NCI-H446 (cell line): ENCODE measurements at places on chromosomes 6 and 20.

DNA sequence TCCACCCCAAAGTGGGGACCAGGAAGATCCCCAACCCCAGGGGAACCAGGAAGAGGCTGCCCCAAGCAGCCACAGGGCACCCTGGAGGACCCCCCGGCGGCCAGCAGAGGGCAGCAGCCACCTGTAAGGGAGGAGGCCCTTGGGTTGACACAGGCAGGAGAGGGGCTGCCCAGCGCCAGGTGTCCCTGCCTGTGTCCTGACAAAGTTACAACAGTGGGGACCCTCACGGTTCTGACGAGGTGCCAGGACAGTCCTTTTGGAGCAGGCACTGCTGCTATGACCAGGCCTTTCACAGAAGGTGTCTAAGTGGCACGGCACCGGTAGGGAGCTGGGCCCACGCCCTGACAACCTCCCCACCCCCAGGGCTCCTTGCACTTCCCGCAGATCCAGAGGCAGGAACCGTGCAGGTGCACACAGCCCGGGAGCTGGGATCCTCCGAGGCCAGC, 176.7 kb downstream of the BMP7 start:
- no peak for DNase-seq

DNA sequence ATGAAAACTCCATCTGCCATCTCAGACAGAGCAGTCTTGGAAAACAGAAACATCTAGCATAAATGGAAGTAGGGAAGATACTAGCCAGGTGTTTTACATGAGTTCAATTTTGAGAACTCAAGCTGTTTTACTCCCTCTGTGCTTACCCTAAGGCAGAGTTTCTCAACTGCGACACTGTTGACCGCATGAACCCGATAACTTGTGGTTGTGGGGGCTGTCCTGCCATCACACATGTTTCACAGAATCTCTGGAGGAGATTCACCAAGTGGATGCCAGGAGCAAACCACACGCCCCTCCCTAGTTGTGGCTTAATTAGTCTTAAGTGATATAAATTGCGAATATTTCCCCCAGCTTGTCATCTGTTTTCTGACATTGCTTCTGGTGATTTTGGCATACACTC, 2.3 kb upstream of the SERPINB6 start:
- DNase-seq = no peak

DNA sequence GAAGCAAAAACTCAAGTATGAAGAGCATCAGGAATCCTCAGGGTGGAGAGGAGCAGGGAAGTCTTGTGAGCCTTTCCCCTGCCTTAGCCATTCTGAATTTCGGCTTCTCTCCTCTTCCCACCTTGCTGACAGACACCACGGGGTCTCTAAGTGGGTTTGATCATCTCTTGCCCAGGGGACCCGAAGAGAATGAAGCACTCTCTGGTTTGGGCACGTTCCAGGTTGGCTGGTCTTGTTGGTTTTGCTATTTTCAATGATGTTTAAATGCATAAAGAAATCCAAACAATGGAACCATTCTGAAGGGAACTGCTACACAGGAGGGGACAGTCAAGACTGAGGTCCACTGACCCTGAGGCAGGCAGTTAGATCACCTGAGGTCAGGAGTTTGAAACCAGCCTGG, 131.7 kb downstream of the PXDC1 start:
- DNase-seq = no peak

DNA sequence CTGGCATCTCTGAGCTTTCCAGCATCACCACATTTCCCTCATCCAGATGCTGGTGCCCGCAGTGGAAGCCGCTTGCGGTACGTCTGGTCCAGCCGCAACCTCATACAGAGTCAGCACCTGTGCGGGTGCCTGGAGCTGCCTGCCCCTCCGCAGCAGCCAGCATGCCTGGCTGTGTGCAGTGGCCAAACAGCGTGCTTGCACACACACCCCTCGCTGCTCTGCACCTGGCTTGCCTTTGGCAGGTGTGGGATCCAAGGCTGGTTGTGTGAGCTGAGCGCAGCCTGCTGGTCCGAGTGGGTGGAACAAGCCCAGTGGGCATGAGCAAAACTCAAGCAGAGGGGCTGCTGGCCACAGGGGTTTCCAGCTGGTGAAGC, 3.1 kb upstream of the HINT3 start:
- no peak for DNase-seq

DNA sequence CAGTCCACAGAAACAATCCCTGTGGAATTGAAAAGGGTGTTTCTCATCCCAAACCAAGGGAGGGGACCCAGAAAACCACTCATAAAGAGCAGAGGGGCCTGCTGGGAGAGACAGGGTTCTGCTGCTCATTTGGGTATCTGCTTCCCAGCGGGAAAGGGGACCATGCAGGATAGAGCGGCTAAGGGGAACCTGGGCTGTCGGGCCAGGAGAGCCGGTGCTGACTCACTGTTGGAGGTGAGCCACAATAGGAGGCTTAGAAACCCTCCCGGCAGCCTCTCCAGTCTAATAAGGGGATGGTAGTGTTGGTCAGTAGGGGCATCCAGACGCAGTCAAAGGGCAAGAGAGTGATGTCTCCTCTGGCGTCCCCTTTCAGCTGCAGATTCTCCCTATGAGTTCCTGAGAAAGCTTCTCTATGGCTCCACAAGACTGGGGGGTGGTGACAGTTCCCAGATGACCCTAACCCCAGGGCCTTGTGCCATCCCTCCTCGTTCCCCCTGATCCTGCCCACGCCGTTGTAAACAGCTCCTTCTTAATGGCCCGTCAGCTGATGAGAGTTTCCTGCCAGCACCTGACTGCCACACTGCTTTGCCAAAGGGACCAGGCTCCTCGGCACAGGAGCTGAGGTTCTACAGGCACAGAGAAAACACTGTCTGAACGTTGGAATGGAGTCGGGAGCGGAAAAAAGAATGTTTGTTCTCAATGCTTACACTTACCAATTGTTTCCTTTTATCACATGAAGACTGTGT, 646.1 kb upstream of the DEFB115 start:
- DNase-seq = no peak

- no peak for DNase-seq
Measured at GRCh38 chr20:64223526-64224067, 32.0 kb upstream of the PCMTD2 start.

GRCh38 chr6:45472382-45472781, 94.6 kb upstream of the SUPT3H start:
- no peak for DNase-seq

DNA sequence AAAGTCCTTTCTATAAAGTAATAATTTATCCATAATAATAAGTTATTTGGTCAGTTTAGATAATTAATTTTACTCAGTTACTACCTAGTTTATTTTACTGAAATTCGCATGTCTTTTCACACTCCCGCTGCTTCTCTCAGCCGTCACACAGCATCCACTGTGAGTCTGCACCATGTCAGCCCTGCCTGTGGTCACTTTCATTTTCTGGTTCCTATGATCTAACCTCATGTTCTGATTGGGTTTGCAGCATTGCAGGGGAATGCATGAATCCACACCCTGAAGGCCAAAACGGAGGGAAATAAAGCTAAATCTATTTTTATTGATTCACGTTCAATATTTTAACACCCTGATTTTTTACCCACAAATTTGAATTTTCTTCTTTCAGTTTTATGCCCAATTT, 47.4 kb downstream of the PDE10A start:
- DNase-seq = no peak
